Urinary bladder (tissue), 4 donors: ENCODE measurements at places on chromosomes 5 and 9. TPM values are rescaled to one million over a fixed set of nuclear protein-coding genes. Genes with fewer than 3 reads are reported as not detected.

GRCh38 chr9:134185536-134186011, 21.2 kb upstream of the RNU6ATAC start:
- DNase-seq: no peak

DNA sequence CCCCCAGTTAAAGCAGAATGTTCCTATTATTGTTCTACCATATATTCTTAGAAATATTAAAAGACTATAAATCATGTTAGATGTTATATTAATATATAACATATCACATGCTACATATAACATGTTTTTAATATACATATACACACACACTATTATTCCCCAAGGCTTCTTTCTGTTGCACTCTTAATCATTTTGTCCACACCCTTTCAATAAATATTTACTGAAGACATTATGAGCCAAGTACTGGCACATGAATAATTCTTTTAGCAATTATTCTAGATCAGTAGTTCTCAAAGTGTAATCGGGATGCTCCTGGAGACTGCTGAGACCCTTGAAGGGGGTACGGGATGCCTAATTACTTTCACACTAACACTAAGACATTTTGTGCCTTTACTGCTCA, 143.9 kb downstream of the GNAQ start:
- no peak for DNase-seq

- no peak for DNase-seq
These were observed 60.0 kb downstream of the ZNF608 start for GRCh38 chr5:124686239-124687004.

DNA sequence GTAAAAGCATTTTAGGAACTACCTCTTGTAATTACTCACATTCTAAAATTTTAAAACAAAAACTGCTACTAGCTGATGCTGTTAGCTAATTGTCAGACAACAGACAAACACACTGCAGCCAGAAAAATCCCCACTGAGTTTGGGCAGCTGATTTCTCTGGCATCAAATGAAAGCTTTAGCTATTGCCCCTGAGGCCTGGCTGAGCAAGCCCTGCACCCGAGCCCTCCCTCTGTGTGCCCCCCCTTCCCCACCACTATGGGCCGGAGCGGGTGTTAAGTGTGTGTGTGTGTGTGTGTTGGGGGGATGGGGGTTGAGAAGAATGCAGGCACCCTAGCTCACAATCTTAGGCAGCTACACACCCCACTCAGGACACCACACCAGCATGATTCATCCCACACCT, 2.4 kb downstream of the NEUROG1 start:
- no peak for DNase-seq

GRCh38 chr5:134547579-134547978, 22.1 kb downstream of the JADE2 start:
- no peak for DNase-seq

- DNase-seq: no peak
These were observed 20.6 kb downstream of the ELL2 start for GRCh38 chr5:95940758-95941682.

GRCh38 chr5:133147815-133148567, 96.2 kb downstream of the HSPA4 start:
- DNase-seq: no peak

DNA sequence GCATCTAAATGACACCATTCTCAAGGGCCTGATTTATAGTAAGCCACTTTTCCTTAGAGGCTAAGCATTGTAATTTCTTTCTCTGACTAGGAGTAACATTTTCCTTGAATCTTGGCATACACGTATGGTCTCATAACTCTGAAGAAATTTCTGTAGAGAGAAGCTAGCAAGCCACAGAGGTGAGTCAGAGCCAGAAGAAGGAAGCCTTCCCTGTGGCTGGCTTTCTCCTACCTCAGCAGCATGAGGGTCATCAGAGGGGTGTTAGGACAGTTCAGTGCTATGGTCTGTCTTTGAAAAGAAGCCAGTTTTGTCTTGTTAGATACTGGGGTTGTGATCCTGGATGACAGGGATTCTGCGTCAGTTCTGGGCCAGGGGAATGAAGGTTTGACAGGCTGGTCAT, 3.2 kb downstream of the SNX30 start:
- no peak for DNase-seq

PCDHB10 gene
- polyA plus RNA-seq: 5.1 TPM

IL13 gene
- not detected for polyA plus RNA-seq

SH3PXD2B gene
- polyA plus RNA-seq: 39.4 TPM
